ENCODE measurements at places on chromosomes 2 and 18.
A peak's percentile ranks its signal among the peaks of the same experiment; 100 is the strongest.

GRCh38 chr2:3661149-3661660, 3.2 kb downstream of the ALLC start:
- no peak for DNase-seq

DNA sequence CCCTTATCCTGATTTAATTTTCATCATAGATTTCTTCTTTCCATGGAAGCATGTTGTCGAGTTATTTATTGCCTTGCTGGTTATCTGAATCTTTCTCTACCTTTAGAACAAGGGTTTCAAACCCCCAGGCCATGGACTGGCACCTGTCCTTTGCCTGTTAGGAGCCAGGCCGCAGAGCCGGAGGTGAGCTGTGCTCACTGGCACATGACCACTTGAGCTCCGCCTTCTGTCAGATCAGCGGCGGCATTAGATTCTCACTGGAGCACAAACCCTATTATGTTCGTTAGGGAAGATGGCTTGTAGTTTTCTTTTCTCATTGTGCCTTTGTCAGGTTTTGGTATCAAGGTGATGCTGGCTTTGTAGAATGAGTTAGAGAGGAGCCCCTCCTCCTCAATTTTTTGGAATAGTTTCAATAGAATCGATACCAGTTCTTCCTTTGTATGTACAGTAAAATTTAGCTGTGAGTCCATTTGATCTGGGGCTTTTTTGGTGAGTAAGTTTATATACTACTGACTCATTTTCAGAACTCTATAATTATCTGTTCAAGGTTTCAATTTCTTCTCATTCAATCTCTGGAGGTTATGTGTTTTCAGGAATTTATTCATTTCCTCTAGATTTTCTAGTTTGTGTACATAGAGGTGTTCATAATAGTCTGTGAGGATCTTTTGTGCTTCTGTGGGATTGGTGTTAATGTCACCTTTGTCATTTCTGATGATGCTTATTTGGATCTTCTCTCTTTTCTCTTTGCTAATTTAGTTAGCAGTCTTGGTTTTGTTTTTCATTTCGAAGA, 668.0 kb upstream of the FAM98A start:
- DNase-seq: no peak

DNA sequence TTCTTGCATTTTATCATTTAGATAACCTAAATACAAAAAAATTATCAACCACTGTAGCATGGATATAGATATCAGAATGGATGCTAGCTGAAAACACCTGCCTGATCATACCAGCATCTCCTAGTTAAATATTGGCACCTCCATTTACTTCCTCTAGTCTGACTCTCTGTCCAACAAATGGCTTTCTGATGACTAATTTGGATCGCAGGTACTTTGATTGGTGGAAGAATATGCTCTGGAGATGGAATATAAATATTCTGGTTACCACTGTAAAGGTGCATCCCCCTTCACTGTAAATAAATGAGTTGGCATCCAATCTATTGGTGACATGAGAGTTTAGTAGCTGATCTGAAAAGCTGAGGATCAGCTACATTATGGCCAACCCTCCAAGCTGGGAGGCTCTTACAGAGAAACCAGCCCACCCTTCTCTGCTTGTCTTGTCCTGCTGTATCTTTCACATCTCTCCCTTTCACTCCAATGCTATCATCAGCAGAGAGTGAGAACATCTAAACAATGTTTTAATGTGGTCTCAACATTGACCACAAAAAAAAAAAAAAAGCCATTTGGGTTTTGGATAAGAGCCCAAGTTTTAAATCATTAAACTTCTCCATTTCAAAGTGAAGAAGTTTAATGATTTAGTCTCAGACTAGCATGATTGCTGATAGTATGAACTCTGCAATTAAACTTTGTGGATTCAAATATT, 90.5 kb downstream of the PMAIP1 start:
- no peak for DNase-seq

DNA sequence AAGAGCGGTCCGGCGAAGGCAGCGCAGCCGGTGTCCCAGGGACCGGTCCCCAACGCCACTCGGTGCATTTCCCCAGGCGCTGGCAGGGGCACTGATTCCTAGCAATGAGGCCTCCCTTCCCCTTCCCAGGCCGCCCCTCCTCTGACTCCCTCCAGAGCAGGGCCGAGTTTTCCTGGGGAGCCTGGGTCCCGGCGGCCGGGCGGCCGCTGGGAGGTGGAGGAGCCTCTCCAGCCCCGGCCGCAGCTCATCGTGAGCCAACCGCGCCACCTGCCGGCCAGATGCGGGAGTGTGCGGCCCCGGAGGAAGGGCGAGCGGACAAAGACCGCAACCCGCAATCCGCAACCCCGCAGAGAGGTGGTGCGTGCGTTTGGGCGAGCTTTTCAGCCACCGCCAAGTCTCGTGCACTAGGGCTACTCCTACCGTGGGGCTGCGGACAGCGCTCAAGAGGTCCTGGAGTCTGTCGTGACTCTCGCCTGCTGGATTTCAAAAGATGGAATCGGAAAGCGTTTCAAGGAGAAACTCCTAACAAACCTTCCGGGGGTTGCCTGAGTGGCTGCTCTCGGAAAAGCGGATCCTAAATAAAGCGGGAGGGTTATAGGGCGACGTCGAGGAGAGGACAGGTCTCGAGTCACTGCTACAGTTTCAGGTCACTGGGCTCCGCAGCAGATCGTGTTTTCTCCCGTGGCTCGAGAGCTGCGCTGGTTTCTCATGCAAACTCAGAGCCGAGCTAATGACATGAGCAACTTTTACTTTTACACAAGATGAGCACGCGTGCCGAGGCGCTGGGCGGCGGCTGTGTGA, 1.5 kb upstream of the EPHA4 start:
- DNase-seq: peak; percentile 84

GRCh38 chr2:175462246-175462645, 280.7 kb upstream of the ATP5MC3 start:
- no peak for DNase-seq

GRCh38 chr18:8794934-8795280, 89.6 kb downstream of the MTCL1 start:
- no peak for DNase-seq
